Stimulated activated CD4-positive, alpha-beta T cell treated with anti-CD3 and anti-CD28 coated beads, Interleukin-2, amount 100 ng/mL, for 48 hours (primary cell): ENCODE measurements at places on chromosomes 4 and X.
A peak's percentile ranks its signal among the peaks of the same experiment; 100 is the strongest.

GRCh38 chrX:8139716-8140115, 31.4 kb downstream of the VCX2 start:
- no peak for DNase-seq

DNA sequence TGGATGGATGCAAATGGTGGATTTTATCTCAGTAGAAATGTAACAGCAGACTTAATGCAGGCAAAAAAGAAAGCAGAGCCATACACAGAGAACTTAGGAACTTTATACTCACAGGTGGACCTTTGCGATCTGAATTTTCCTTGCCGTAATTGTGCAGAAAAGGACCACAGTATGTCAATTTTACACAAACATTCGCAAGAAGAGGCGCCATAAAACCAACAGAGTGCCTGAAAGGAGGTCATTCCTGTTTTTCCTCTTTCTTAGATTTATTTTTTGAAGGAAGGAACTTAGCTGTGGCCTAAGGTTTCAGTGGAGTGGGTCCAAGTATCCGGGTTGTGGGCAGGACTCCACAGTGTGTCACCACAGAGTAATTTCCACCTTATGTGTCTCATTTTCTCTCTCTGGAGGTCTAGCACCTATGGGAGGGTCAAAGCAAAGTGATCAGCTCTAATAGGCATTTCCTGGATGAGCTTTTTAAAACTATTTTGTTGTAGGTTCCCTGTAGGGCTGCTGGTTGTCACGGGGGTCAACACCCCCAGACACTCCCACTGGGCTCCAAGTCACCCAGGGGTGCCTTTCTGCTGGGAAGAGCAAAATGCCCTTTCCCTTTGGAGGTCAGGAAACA, 24.7 kb upstream of the PBDC1 start:
- DNase-seq = no peak

DNA sequence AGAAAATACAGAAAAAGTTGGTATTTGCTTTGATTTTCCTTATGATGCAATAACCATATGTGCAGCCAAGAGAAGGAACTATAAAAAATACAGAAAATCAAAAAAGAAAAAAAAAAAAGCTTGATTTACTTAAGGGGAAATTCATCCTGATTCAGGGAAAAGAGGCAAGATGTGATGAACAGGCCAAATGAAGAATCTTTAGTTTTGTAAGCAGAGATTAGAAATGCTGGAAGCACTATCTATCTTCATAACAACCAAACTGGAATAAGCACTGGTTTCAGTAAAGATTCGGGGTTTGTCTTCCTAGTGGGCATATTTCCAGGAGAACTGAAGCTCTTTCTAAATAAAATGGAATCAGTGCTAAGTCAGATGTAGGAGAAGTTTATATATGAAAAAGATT, 82.9 kb upstream of the KCNIP4 start:
- no peak for DNase-seq

DNA sequence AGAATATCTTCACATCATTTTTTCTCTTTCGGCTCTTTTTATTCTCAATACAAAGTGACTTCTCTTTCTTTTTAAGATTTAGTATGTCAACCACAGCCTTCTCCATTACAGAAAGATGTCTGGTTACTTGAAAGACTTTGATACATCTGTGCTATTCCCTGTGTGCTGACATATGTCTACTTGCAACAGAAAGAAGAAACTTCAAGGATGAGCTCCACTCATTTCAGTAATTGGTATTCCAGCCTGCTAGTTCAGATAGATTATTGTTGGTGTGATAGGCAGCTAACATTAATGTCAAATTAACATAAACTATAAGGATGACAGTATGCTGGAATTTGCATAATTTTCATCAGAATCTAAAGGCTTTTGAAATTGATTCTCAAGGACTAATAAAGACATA, 948.7 kb downstream of the PCDH18 start:
- no peak for DNase-seq

- no peak for DNase-seq
Observed at GRCh38 chr4:6002492-6002833, 15.8 kb downstream of the C4orf50 start.

- peak; percentile 35 for DNase-seq
Observed at GRCh38 chrX:86148024-86148511, at the start of gene DACH2. Gene DACH2, plus strand, starts transcription at chrX:86148451.

- DNase-seq = no peak
Observed at GRCh38 chrX:14501327-14501726, 28.0 kb upstream of the GLRA2 start.

- no peak for DNase-seq
Observed at GRCh38 chrX:13937370-13938050, 92.2 kb downstream of the GEMIN8 start.

DNA sequence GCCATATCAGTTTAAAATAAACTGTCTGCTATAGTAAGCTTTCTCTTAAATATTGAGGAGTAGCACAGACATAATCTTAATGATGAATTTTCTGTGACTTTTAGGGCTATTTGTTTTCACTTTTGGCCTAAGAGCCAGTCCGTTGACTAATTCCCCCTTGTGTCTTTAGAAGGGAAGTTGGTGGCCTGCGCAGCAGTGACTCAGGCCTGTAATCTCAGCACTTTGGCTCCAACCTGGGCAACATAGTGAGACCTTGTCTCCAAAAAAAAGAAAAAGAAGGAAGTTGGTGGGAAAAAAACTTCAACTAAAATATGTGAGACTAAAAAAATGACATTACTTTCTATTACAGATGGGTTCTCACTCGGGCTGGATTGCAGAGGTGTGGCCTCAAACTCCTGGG, 3.4 kb downstream of the NCAPG start:
- DNase-seq = no peak

DNA sequence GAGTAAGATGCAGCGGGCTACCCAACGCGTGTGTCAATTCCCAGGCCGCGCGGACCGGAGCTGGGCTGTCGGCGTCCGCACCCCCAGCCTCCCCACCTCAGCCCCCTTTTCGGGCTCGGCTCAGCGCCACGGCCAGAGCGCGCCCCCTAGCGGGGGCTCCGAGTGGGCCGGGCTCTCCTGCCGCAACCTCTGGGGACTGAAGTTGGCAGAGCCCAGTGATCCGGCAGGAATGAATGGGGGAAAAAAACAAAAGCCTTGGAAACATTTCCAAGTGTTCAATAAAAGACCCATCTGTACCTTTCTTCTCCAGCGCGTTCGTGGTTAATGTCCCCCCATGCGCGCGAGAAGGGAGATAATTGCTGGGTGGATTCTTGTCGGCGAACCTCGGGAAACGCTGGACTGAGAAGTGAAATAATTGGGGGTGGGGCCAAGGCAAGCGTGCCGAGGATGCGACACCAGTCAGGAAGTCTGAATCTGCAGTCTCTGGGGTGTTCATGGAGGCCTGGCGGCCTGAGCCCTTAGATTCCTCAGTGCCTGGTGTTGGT, 5.2 kb upstream of the ARX start:
- no peak for DNase-seq

GRCh38 chr4:118175506-118175905, 141.2 kb downstream of the NDST3 start:
- DNase-seq = no peak

DNA sequence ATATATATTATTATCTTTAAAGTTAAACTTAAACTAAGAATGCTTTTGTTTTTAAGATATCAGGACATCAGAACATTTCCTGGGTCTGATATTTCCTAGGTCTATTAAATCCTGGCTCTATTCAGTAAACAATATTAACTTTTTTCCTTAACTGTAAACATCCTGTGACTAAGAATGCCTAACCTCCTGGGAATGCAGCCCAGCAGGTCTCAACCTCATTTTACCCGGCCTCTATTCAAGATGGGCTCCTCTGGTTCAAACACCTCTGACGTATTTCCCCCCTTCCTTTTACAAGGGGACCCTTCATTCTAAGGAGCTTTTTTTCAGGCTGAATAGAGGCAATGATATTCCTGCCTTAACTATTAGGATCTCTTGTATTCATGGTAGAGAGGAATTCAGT, 35.8 kb upstream of the DYNLT3 start:
- DNase-seq = no peak

- no peak for DNase-seq
Observed at GRCh38 chr4:84965553-84966381, 723 bp downstream of the WDFY3 start.

DNA sequence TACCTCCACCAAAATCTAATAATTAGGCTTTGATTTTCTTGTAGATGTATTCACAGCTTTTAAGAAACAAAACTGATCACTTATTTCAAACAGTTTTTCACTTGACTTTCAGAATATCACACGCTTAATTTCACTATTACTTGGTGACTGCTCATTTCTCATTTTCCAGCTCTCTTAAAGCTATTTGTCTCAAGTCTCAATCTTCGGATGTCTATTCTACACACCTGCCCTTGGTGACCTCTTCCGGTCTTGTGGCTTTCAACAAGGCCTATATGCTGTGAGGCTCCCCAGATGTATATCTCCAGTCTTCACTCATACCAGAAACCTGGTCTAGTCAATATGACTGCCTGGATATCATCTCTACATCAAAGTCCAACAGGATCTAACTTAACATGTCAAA, 34.9 kb upstream of the ANXA10 start:
- no peak for DNase-seq

- no peak for DNase-seq
Observed at GRCh38 chr4:106264331-106264728, 51.7 kb downstream of the TBCK start.

- no peak for DNase-seq
Observed at GRCh38 chr4:54695337-54695736, 37.6 kb downstream of the KIT start.

DNA sequence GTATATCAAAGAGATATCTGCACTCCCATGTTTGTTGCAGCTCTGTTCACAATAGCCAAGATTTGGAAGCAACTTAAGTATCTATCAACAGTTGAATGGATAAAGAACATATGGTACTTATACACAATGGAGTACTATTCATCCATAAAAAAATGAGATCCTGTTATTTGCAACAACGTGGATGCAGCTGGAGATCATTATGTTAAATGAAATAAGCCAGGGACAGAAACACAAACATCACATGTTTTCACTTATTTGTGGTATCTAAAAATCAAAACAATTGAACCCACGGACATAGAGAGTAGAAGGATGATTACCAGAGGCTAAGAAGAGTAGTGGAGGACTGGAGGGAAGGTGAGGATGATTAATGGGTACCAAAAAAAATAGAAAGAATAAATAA, 14.2 kb downstream of the IQCM start:
- no peak for DNase-seq

DNA sequence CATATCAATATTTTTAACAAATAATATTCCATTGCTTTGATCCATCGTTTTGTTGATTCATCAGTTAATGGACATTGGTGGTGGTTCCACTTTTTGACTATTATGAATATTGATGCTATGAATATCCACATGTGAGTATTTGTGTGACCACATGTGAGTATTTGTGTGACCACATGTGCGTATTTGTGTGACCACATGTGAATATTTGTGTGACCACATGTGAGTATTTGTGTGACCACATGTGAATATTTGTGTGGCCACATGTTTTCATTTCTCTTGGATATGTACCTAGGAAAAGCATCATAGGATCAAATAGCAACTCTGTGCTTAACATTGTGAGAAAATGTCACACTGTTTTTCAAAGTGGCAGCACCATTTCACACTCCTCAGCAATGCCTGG, 433.6 kb upstream of the FRG1 start:
- DNase-seq = no peak

- DNase-seq = no peak
Observed at GRCh38 chr4:188214861-188215260, 75.6 kb downstream of the TRIML1 start.

GRCh38 chrX:149829751-149830191, 48.0 kb downstream of the MAGEA9 start:
- no peak for DNase-seq

- no peak for DNase-seq
Observed at GRCh38 chrX:13380211-13380610, 60.4 kb upstream of the ATXN3L start.

DNA sequence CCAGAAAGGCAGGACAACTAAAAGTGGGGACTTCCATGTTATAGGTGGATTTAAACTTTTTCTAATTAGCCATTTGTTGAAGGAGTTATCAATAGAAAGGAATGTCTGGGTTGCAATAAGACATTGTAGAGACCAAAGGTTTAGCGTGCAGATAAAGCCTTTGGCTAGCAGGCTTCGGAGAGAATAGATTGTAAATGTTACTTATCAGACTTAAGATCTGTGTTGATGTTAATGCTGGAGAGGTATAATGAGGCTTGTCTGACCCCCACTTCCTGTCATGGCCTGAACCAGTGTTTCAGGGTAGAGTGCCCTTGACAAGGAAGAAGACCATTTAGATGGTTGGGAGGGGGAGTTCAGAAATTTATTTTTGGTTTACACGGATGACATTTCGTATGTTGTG, 67.1 kb upstream of the SPIN4 start:
- no peak for DNase-seq

DNA sequence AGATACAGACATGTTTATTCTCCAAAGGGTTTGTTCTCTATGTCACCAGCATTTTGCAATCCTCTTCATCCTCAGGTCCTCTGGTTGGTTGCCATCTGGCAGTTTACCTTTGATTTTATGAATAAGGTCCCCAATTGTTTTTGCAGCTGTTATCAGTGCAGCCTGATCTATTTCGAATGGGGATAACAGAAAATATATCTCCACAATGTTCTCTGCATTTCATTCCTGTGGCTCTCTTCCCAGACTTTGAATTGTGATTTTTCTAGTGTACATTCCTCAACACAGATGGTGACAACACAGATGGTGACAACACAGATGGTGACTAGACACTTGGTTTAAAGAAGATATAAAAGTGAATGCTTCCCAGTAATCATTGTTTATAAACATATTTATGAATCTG, 74.1 kb downstream of the FBXO8 start:
- DNase-seq = no peak

DNA sequence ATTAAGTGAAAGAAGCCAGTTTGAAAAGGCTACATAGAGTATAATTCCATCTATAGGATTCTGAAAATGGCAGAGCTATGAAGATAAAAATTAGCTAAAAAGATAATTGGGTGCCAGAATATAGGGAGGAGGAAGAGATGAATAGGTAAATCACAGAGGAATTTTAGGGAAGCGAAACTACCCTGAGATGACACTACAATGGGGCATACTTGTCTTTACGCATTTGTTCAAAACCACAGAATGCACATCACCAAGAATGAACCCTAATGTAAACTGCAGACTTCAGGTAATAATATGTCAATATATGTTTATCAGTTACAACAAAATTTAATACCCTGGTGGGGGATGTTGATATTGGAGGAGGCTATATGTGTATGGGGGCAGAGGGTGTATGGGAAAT, 1342.9 kb downstream of the ADGRL3 start:
- DNase-seq = no peak

GRCh38 chr4:107497054-107497453, 223.0 kb downstream of the PAPSS1 start:
- DNase-seq = no peak

- DNase-seq = no peak
Observed at GRCh38 chr4:128455480-128455879, 167.9 kb upstream of the PGRMC2 start.

DNA sequence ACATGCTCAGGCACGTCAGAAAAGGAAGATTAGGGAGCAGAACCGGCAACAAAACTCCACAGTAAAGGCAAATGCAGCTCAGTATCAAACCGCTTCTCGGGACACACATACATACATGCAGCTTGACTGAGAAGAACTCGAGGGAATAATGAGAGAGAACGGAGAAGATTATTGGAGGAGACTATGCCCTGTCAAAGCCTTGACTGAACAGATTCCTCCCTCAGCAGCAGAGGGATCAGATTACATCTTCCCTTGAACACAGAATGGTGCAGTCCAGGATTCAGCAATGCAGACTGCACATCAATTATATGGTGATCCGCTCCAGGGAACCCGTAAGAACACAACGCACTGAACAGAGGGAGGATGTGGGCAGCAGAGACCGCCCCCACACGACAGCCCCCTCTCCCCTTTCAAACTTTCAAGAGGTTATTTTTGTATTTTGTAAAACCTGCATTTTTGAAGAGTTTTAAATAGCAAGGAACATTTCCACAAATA, 183.2 kb downstream of the FBXW7 start:
- no peak for DNase-seq
